ENCODE measurements at places on chromosomes 5 and 9. TPM values are rescaled to one million over a fixed set of nuclear protein-coding genes. Genes with fewer than 3 reads are reported as not detected.

DNA sequence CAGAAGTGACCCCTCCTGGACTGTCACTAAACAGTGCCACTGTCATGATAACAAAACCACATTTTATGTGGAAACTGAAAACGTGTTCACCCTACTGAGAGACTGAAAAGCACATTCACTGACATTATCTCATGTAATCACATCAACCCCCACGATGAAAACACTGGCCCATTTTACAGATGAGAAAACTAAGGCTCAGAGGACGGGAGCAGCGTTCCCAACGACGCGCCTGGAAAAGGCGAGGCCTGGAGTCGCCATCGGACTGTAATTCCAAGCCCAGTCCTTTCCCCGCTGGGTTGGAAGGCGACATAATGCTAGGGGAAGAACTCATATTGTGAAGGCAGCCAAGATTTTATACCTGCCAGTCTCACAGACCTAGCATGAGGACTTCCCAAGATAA lies 140.0 kb downstream of the ADAMTS2 start:
- H3K27me3 ChIP-seq = no peaks in the 10 kb centered on the region
- H3K36me3 ChIP-seq = no peaks in the 10 kb centered on the region
- no peak overlapping the region for H3K27ac ChIP-seq
- H3K4me1 ChIP-seq = no peaks in the 10 kb centered on the region

DNA sequence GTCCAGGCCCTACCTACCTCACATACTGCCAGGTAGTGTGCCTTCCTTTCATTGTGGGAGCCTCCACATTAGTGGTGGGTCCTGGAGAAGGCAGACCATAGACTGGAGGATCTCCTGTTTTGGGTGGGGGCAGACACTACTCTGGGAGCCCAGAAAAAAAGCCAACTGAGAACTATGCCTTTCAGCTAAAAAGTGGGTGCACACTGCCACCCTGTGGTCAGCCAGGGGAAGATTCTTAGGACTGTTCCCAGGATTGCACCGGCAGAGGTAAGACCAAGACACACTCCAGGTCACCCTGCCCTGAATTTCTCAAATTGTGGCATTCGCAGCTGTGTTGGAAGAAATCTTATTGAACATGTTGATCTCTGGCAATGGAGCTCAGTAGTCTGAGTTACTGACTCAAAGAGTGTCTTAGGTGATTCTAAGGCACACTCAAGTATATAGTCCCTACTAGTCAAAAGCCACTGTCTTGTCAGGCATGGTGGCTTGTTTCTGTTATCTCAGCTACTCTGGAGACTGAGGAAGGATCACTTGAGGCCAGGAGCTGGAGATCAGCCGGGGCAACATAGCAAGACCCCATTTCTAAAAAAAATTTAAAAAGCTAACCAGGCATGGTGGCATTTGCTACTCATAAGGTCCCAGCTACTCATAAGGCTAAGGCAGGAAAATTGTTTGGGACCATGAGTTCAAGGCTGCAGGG lies 3.6 kb downstream of the SIGMAR1 start:
- peaks cover 76% of the 10 kb centered on the region for H3K4me1 ChIP-seq
- no peaks in the 10 kb centered on the region for H3K36me3 ChIP-seq
- no peaks in the 10 kb centered on the region for H3K27me3 ChIP-seq
- H3K27ac ChIP-seq = no peak overlapping the region

DNA sequence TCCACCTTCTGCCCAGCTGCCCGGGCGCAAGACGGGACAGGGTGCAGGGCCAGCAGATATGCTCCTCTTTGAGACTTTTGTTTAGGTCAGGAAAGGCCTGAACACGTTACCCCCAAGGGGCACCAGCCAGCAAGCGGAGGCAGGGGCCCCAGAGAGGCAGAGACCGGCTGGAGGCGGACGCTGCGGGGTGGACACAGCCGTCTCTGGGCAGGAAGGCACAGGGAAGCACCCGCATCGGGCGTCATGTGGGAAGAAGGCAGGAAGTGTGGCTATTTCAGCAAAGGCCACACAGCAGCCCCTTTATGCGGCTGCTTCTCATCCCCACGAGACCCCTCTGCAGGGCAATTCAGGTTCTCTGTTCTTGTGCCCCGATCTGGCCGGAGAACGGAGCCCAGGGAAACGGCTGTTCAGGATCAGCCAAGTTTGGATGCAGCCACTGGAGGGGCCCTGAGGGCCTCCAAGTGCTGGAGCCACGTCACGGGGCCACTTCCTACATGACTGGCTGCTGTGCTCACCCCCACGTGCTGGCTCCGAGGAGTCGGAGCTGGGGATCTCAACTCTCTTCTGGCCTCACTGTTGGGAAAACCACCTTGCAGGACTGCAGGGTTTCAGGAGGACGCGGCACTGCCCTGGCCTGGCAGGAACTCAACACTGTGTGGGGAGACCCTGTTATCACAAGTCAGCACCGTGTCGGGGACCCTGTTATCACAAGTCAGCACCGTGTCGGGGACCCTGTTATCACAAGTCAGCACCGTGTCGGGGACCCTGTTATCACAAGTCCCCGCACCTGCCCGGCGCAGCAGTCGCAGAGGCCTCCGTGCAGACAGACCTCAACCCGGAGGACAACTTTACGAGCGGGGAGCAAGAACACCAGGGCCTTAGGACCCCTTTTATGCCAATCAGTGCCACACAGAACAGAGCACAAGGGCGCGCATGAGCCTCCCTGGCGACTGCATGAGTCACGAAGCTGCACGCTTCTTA lies 44.4 kb downstream of the SLC12A7 start:
- no peak overlapping the region for H3K4me3 ChIP-seq
- H3K36me3 ChIP-seq = peaks cover 12% of the 10 kb centered on the region
- no peaks in the 10 kb centered on the region for H3K4me1 ChIP-seq

- no peaks in the 10 kb centered on the region for H3K36me3 ChIP-seq
- no peak overlapping the region for H3K4me3 ChIP-seq
- peaks cover 21% of the 10 kb centered on the region for H3K4me1 ChIP-seq
- H3K27me3 ChIP-seq = no peaks in the 10 kb centered on the region
- no peak overlapping the region for H3K27ac ChIP-seq
Observed at GRCh38 chr9:130034570-130034969, 8.4 kb downstream of the FNBP1 start.

GRCh38 chr5:181161534-181162175 lies 14.3 kb downstream of the OR2V2 start:
- no peaks in the 10 kb centered on the region for H3K27me3 ChIP-seq
- no peak overlapping the region for H3K4me3 ChIP-seq
- no peaks in the 10 kb centered on the region for H3K36me3 ChIP-seq
- DNase-seq = no peak
- no peaks in the 10 kb centered on the region for H3K4me1 ChIP-seq
- no peak overlapping the region for H3K27ac ChIP-seq

DNA sequence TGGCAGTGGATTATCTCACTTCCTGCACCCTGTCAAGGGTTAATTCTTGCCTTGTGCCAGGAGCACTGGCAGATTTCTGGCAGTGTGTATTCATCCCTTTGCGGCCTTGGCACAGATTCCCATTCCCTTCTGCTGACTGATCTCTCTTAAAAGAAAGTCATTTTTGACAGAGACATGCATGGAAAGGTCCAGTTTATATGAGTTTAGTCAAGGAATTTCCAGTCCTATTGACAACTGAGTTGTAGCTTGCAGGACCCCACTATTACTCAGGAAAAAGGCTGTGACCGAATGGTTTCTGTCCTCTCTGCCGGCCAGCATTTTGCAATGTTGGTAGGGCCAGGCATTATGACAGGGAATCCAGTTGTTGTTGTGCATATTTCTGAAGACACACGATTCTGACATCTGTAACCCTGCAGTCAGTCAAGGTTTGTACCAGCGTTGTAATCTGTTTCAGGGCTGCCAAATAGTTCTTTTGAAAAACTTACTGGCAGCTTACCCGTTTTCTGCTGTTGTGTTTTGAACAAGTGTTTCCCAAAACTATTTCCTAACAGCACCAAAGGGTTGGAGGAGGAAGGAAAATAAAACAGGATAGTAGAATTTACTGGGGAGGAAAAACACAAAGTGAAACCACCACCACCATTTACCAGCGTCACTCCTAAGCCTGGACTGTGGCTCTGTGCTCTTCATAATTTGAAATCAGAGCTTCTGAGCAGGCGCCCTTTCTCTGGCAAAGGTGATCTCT lies 243.4 kb upstream of the KLF4 start:
- peak overlapping the region; percentile 85 for H3K27ac ChIP-seq
- H3K4me1 ChIP-seq = peaks cover 17% of the 10 kb centered on the region
- H3K27me3 ChIP-seq = no peaks in the 10 kb centered on the region
- no peak for DNase-seq
- H3K36me3 ChIP-seq = no peaks in the 10 kb centered on the region
- peak overlapping the region; percentile 21 for H3K4me3 ChIP-seq

- H3K27me3 ChIP-seq = no peaks in the 10 kb centered on the region
- no peak overlapping the region for H3K27ac ChIP-seq
- DNase-seq = no peak
- peaks cover 10% of the 10 kb centered on the region for H3K4me1 ChIP-seq
- H3K4me3 ChIP-seq = no peak overlapping the region
Observed at GRCh38 chr9:125950880-125951471, 203.8 kb downstream of the PBX3 start.

GRCh38 chr5:113371721-113372196 lies 63.0 kb downstream of the TSSK1B start:
- DNase-seq = no peak
- no peaks in the 10 kb centered on the region for H3K4me1 ChIP-seq
- no peaks in the 10 kb centered on the region for H3K27me3 ChIP-seq
- H3K4me3 ChIP-seq = no peak overlapping the region

DNA sequence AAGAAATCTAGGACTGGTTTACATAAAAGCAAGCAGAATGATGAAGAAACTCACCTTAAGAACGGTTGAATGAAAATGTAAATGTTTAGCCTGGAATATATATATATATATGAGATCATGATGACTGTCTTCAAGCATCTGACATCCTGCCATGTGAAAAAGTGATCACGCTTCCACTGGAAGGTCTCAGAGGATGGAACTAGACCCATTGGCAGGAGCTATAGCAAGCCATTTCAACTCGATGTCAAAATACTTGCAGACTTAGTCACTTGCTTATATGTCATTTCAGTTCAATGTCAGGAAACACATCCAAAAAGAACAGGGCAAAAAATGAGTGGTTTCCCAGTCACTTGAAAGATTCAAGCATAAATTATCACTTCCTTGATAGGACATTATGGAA lies 22.2 kb upstream of the TMEM161B start:
- no peak for DNase-seq
- H3K4me1 ChIP-seq = peaks cover 8% of the 10 kb centered on the region
- H3K36me3 ChIP-seq = no peaks in the 10 kb centered on the region
- H3K27me3 ChIP-seq = no peaks in the 10 kb centered on the region
- no peak overlapping the region for H3K4me3 ChIP-seq
- H3K27ac ChIP-seq = no peak overlapping the region

SLC34A1 gene
- 1.0 TPM for total RNA-seq

Data from liver (tissue), 10 donors.